Amniotic epithelial cell (primary cell): ENCODE measurements at places on chromosomes 4 and X.
A peak's percentile ranks its signal among the peaks of the same experiment; 100 is the strongest.

- DNase-seq: no peak
Observed at GRCh38 chrX:153901753-153902140, 2.7 kb upstream of the AVPR2 start.

DNA sequence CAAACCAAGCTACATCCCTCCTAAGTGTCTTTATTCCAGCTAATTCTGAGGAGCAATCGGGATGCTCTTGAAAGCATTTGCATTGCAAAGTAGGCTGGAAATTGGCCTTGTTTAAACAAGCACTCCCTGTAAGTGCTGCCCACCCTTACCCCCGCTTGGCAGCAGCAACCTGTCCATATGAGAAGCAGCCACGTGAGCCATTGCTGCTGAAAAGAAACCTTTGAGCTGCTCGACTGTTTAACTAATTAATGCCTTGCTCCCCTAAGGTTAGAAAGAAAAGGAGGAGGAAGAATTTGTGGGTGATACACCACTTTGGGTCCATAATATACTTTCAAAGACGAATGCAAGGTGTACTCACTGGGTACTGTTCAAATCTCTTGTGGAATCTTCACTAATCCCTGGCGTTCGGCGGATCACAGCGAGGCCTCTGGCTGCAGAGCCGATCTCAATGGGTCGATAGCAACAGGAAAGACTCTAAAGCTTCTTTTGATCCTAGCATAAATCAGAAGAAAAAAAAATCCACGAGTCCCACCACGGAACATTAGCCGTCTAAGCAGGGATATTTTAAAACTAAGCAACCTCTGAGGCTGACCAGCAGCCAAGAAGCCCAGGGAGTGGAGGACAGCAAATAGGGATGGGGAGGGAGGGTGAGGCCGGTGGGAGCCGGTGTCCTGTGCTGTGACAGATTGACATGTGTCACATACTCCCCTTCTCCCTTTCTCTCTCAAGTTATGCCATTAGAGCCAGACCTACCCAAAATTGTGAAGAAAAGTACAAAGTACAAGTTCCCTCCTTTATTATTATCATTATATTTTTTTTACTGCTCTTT lies 37.2 kb upstream of the MGST2 start:
- no peak for DNase-seq

- peak; percentile 41 for DNase-seq
Observed at GRCh38 chr4:15982842-15983524, 20.0 kb upstream of the FGFBP2 start.

DNA sequence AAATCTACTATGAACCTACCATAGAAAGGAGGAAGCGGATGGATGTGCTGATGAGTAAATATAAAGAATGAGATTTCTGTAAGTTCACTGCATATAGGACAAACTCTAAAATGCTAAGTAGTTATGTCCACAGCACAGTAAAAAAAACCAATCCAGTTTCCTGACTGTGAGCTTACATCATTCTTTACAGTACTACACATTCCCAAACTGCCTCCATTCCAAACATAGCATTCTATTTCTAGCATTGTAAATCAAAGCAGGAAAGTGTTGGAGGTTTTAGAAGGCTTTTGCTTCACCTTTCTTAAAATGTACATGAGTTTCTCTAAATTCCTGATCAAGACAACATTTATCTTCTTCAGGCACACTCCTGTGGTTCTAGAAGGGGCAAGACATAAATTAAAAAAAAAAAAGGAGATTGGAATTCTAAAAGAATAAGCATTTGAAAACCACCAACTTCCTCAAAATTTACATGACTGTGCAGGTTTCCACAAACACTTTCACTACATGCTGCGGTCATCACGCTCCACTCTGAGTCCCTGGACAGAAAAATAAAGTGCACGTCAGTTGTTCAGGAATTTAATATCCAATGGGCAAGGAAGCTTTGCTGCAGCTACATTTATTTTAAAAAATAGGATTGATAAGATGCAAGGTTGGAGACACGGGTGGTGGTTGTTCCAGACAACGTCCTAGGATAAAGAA lies 297.6 kb upstream of the STS start:
- no peak for DNase-seq

DNA sequence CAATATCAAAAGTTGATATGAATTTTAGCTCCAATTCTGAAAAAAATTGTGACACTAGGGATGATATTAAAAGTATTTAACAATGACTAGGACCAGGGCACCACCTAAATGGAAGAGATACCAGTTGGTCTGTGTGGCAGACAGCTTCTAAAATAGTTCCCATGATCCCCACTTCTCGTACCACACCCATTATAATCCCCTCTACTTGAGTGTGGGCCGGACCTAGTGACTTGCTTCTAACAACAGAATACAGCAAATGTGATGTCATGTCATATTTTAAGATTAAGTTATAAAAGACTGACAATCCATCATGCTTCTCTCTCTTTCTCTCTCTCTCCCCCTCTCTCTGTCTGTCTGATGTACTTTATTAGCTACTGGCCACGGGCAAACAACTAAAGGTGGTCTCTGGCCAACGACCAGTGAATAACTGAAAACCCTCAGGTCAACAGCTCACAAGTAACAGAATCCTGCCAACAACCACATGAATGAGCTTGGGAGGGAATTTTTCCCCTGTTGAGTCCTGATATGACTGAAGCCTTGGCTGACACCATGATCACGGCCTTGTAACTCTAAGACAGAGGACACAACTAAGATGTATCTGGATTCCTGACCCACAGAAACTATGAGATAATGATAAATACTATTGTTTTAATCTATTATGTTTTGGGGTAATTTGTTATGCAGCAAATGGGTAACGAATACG lies 34.4 kb downstream of the FAM13A start:
- no peak for DNase-seq

DNA sequence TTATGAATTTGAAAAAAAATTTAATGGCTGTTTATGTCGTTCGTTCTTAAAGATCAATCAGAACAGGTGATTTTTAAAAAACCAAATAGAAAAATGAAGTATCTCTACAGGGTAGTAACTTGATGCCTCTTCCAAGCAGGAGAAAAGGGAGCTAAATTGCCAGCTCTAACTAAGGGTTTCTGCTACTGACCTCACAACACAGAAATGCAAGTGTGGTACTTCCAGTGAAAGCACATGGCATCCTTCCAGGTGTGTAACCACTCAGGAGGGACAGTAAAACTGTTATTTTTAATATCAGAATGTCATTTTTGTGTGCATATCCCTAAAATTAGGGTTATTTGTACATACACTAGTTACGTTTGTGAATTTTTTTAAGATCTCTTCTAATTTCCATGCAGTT lies 116.8 kb upstream of the ZCCHC13 start:
- peak; percentile 8 for DNase-seq

- DNase-seq: peak; percentile 89
Observed at GRCh38 chr4:48340276-48340964, 909 bp upstream of the SLAIN2 start.

GRCh38 chrX:14354521-14354920 lies 174.8 kb upstream of the GLRA2 start:
- no peak for DNase-seq

DNA sequence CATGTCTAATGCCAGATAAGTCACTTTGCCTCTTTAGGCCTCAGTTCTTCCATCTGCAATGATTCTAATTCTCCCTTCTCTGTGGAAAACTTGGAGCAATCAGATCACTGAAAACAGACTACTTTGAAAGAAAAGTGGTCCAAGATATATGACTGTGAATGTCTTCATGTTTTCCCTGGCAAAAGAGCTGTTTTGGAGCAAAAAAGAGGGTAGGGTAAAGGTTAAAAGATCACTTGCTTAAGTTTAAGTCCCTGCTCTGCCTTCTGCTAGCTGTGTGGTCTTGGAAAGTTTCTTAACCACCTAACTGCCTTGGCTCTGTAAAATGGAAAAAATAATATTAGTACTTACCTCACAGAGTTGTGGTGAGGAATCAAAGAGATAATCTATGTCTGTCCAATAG lies 140.3 kb upstream of the PAK3 start:
- no peak for DNase-seq

GRCh38 chr4:112341033-112341432 lies 43.9 kb downstream of the ALPK1 start:
- DNase-seq: no peak

- no peak for DNase-seq
Observed at GRCh38 chr4:144967161-144967560, 130.8 kb downstream of the ANAPC10 start.

GRCh38 chrX:11334165-11334564 lies 41.0 kb downstream of the AMELX start:
- DNase-seq: peak; percentile 10

DNA sequence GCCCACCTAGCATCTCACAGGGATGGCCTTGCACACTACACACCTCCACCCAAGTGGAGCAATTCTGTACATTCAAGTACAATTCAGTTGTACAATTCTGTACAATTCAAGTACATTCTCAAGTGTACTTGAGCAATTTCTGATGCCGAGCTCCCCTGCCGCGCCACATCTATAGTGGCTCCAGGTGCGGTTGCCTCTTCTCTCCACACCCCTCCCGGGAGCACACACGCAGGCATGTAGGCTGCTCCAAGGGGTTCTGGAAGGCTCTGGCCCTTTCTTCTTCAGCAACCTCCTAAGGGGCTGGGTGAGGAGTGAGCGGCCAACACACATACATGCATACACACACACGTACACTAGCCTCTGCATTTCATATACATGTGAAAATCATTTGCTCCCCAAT lies 18.9 kb upstream of the DUSP9 start:
- no peak for DNase-seq

- peak; percentile 26 for DNase-seq
Observed at GRCh38 chr4:80608281-80608980, 272.9 kb downstream of the CFAP299 start.

GRCh38 chr4:188190461-188190860 lies 51.2 kb downstream of the TRIML1 start:
- no peak for DNase-seq

DNA sequence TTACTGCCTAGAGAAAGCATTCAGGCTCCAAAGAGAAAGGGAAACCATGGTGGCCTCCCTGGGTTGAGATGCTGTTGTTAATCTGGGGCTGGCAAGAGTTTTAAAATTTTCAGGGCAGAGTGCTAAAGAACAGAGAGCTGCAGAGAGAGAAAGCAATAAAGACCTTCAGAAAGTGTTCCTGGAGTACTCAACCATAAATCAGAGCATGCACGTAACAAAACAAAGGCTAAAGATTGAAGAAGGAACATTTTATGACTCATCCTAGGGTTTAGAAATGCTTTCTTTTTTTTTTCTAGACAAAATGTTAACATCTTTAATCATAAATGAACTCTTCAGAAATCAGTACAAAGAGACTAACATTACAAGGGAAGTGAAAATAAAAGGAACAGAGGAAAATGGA lies 562.3 kb upstream of the NDST4 start:
- no peak for DNase-seq

DNA sequence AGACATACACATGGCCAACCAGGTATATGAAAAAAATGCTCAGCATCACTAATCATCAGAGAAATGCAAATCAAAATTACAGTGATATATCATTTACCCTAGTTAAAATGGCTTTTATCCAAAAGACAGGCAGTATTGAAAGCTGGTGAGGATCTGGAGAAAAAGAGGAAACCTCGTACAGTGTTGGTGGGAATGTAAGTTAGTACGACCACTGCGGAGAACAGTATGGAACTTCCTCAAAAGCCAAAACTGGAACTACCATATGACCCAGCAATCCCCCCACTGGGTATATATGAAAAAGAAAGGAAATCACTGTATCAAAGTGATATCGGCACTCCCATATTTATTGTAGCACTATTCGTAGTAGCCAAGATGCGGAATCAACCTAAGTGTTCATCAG lies 23.4 kb downstream of the ABHD18 start:
- DNase-seq: no peak

DNA sequence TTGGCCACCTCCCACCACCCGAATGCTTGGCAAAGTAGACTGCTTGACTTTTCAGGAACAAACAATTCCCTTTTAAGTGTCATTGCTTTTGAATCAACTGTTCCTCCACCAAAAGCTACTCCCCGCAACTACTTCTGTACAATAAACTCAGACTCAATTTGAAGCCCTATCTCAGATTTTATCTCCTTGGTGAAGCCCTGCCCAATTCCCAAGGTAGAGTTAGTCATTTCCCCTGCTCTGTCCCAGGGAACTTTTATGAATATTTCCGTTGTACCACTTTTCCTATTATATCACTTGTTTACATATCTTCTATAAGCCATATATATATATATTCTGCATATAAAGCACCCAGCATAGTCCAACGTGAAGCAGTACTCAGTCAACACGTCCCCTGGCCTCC lies 102.8 kb downstream of the C4orf51 start:
- DNase-seq: no peak

DNA sequence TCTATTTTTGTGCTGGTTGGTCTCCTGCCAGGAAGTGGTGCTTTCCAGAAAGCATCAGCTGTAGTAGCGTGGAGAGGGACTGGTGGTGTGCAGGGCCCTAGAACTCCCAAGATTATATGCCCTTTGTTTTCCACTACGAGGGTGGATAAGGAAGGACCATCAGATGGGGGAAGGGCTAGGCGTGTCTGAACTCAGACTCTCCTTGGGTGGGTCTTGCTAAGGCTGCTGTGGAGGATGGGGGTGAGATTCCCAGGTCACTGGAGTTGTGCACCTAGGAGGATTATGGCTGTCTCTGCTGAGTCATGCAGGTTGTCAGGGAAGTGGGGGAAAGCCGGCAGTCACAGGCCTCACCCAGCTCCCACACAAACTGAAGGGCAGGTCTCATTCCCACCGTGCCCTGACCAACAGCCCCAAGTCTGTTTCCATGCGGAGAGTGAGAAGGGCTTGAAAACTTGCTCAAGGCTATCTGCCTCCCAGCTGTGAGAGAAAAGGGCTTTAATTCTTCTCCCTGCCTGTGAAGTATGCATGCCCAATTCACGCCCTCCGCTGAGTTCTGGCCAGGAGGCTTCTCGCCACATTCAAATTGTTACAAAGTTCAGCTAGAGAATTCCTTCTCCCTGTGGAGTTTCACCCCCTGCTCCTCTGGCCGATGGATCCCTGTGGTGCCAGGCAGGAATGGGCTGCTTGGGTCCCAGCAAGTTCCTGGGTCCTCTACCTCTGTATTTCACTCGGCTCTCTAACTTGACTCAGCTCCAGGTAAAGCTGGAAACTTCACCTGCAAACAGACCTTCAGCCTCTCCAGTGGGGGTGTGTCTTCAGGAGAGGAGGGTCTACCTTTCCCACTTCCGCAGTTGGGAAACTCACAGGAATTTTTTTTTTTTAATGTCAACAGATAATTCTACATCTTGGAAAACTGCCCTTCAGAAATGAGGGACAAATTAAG lies 7.7 kb upstream of the CSTF2 start:
- no peak for DNase-seq

DNA sequence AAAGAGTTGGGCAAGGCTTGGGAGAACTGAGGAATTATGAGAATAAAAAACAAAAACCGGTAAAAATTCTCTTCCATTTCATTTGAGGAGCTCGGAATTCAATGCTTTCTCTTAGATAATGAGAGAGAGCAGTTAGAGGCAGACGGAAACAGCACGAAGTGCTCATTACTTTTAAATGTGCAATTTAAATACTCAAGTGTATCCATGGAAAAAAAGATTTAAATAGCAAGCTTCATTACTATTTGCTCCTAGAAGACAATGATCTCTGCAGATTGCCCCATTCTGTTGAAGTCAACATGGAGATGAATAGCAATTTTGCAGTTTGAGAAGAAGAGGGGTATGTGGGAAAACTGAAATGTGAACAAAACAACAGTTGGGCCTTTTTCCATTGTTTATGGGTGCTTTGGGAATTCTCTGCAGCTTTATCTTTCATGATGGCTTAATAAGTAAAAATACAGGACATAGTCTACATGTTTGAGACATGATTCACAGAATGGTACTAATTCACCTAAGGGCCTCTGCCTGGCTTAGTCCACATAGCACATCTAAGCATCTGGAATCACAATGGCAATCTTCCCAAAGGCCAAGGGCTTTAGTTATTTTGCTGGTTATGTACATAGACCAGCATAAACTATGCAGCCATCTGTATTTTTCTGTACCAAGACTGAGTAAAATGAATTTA lies 512.7 kb upstream of the FAT1 start:
- DNase-seq: peak; percentile 93
